ENCODE measurements at places on chromosomes 1 and 21. TPM values are rescaled to one million over a fixed set of nuclear protein-coding genes. Genes with fewer than 3 reads are reported as not detected.

LRRC8B gene
- 3.3 TPM for total RNA-seq

BEND5 gene
- total RNA-seq = 2.8 TPM

NUF2 gene
- total RNA-seq = not detected

PTPN7 gene
- total RNA-seq = 2.5 TPM

TXNIP gene
- total RNA-seq = 1,186 TPM

FCER1G gene
- 145 TPM for total RNA-seq

PSRC1 gene
- 12.5 TPM for total RNA-seq

VWA5B1 gene
- total RNA-seq = not detected

IL10RB gene
- 19.6 TPM for total RNA-seq

TEDDM1 gene
- not detected for total RNA-seq

DNA sequence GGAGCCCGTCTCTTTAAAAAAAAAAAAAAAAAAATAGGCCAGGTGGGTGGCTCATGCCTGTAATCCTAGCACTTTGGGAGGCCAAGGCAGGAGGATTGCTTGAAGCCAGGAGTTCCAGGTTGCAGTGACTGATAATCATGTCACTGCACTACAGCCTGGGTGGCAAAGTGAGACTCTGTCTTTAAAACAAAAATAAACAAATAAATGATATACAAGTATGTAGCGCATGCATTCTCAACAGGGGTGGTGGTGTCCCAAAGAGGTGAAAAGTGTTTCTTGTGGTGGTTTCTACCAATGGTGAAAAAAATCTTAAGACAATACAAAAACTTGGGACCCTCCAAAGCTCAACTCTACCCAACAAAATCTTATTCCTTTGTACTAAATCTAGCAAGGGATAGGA is 17.9 kb downstream of the CNN3 start:
- no peak overlapping the region for H3K4me3 ChIP-seq
- H3K27ac ChIP-seq = no peak overlapping the region
- no peaks in the 10 kb centered on the region for H3K36me3 ChIP-seq
- no peak for DNase-seq
- no peaks in the 10 kb centered on the region for H3K27me3 ChIP-seq

DNA sequence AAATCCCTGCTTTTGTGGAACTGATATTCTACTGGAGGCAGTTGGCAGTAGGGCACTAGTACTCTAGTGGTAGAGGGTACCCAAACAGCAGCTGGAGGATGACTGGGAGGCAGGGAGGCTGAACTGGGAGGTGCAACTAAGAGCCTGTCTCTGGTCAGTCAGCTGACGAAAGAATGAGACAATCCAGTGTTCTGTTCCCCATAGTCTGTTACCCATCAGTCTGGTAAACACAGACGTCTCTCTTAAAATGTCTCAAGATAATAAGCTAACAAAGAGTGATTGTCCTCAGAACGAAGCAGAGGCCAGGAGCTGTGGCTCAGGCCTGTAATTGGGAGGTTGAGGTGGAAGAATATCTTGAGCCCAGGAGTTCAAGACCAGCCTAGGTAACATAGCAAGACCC is 30.4 kb downstream of the TFAP2E start:
- H3K4me3 ChIP-seq = no peak overlapping the region
- peaks cover 46% of the 10 kb centered on the region for H3K36me3 ChIP-seq
- no peak overlapping the region for H3K27ac ChIP-seq
- no peaks in the 10 kb centered on the region for H3K4me1 ChIP-seq

DNA sequence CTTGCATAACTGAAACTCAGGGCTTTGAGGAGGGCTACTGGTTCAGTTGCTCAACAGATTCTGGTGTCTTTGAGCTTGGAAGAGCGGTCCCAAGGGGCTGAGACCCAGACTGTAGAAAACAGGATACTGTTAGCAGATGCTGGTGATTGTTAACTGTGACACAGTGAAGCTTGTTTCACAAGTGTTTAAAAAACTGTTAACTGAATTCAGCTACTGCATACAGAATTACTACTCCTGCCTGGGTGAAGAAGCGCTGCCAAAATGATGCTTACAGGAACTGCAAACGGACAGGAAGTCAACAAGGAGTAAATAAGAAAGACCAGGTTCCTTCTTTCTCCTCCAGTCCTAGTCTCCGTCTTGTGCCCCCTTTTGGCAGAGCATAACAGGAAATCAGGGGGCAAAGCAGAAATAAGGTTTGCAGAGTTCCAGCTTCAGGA is 195.3 kb upstream of the USP25 start:
- no peaks in the 10 kb centered on the region for H3K36me3 ChIP-seq
- no peak overlapping the region for H3K27ac ChIP-seq
- H3K4me1 ChIP-seq = no peaks in the 10 kb centered on the region
- no peak for DNase-seq
- no peak overlapping the region for H3K4me3 ChIP-seq

GRCh38 chr1:185996211-185996610 is 262.0 kb downstream of the HMCN1 start:
- H3K27me3 ChIP-seq = no peaks in the 10 kb centered on the region
- no peak overlapping the region for H3K27ac ChIP-seq
- H3K4me1 ChIP-seq = peaks cover 10% of the 10 kb centered on the region
- DNase-seq = no peak
- no peak overlapping the region for H3K4me3 ChIP-seq

DNA sequence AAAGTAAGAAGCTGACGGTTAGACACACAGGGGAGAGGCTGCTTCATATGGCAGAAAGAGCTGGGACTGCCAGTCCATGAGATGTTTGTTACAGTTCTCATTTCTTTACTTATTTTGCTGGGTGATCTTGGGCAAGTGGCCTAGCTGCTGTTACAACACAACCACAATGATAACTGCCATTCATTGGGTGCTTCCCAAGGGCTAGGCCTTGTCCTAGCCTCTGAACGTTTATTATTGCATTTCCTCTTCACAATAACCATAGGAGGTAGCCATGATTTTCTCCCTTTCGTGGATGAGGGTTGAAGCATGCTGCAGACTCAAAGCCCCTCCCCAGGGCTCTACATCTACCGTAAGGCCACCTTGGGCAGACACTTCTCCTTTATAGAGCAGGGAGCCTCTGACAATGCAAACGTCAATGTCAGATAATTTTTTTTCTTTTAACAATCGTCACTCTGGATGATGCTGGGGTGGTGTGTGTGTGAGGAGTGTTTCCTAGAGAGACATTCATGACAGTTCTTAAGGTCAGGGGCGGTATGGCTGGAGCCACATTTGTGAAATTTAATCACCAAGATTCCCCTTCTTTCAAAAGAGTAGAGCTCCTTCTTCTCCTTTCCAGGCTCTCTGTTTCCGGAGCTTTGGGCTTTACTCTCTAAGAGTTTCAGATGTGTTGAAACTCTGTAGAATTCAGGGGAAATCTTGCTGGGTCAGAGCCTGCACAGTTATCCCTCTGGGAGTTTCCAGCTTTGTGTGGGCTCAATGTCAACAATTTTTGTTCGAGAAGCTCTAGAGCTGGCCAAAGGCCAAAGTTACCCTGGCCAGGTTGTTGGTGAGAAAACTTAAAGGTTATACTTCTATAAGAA is 138.5 kb upstream of the SGIP1 start:
- peaks cover 6% of the 10 kb centered on the region for H3K4me1 ChIP-seq
- H3K27ac ChIP-seq = peak overlapping the region; percentile 8
- no peaks in the 10 kb centered on the region for H3K36me3 ChIP-seq
- H3K27me3 ChIP-seq = no peaks in the 10 kb centered on the region
- no peak overlapping the region for H3K4me3 ChIP-seq

GRCh38 chr1:200039849-200040474 is 12.5 kb downstream of the NR5A2 start:
- no peak for DNase-seq
- no peaks in the 10 kb centered on the region for H3K27me3 ChIP-seq
- peak overlapping the region; percentile 55 for H3K4me3 ChIP-seq
- peak overlapping the region; percentile 60 for H3K27ac ChIP-seq
- H3K4me1 ChIP-seq = peaks cover 64% of the 10 kb centered on the region
- H3K36me3 ChIP-seq = no peaks in the 10 kb centered on the region

- no peak overlapping the region for H3K4me3 ChIP-seq
- no peaks in the 10 kb centered on the region for H3K36me3 ChIP-seq
- H3K27me3 ChIP-seq = no peaks in the 10 kb centered on the region
- DNase-seq = no peak
- H3K4me1 ChIP-seq = peaks cover 38% of the 10 kb centered on the region
These were observed 43.3 kb downstream of the SSBP3 start for GRCh38 chr1:54362881-54363340.

DNA sequence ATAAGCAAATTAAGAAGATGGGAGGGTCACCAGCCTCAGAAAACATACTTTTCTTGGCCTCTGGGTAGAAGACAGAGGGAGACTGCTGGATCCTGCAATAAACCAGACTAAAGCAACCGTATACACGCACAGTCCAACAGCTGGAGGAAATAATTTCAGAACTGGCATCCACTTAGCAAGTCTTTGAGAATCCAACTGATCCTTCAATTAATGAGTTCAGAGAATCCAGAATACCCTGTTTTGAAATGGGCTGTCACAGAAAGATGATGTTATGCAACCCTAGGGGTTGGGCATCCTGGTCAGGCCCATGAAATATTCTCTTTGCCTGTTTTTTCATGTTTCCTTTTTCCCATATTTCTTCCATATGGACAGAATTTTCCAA is 134.0 kb upstream of the MAGI3 start:
- no peaks in the 10 kb centered on the region for H3K27me3 ChIP-seq
- H3K36me3 ChIP-seq = no peaks in the 10 kb centered on the region
- H3K4me3 ChIP-seq = no peak overlapping the region
- DNase-seq = no peak

DNA sequence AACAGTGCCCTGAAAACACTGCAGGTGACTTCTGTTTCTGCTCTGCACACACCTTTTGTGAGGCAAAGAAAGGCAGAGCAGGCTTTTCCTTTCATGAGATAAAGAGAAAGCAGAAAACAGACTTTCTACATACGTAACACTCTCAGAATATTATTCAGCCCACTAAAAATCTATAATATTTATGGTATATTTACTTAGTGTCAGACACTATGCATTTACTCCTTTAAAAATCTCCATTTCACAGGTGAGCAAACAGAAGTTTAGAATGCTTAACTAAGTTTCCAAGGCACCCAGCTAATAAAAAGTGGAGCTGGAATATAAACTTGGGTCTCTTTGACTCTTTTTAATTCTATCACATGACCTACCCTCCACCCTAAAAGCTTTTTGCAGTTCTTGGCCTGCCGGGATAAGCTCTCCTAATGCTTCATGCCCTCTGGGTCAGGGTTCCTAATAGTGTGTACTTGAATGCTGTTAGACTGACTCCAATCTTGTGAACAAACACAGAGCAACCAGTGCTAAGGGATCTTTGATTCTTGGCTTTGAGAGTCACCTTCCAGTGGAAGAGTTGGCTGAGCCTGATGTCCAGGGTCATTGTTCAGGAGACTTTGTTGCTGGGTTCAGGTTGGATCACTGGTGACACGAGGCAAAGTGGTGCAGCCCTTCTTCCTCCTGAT is 27.2 kb downstream of the PROK1 start:
- H3K27ac ChIP-seq = no peak overlapping the region
- H3K27me3 ChIP-seq = no peaks in the 10 kb centered on the region
- no peak overlapping the region for H3K4me3 ChIP-seq
- no peaks in the 10 kb centered on the region for H3K4me1 ChIP-seq

GRCh38 chr1:24027838-24028468 is 47.8 kb upstream of the SRSF10 start:
- H3K4me3 ChIP-seq = no peak overlapping the region
- peaks cover 12% of the 10 kb centered on the region for H3K4me1 ChIP-seq
- H3K27ac ChIP-seq = no peak overlapping the region
- no peaks in the 10 kb centered on the region for H3K27me3 ChIP-seq
- H3K36me3 ChIP-seq = no peaks in the 10 kb centered on the region

DNA sequence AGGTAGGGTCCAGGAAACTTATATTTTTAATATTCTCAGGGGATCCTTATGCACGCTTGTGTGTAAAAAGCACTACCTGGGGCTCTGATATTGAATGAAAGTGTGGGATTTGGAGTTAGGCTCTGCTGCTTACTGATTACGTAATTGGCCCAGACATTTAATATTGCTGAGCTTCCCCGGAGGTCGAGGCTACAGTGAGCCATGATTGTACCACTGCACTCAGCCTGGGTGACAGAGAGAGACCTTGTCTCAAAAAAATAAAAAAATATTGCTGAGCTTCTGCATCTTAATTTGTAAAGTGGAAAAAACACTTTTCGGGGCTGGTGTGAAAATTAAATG is 62.2 kb upstream of the KIF26B start:
- H3K27ac ChIP-seq = no peak overlapping the region
- no peak for DNase-seq
- peaks cover 11% of the 10 kb centered on the region for H3K36me3 ChIP-seq
- no peaks in the 10 kb centered on the region for H3K27me3 ChIP-seq

DNA sequence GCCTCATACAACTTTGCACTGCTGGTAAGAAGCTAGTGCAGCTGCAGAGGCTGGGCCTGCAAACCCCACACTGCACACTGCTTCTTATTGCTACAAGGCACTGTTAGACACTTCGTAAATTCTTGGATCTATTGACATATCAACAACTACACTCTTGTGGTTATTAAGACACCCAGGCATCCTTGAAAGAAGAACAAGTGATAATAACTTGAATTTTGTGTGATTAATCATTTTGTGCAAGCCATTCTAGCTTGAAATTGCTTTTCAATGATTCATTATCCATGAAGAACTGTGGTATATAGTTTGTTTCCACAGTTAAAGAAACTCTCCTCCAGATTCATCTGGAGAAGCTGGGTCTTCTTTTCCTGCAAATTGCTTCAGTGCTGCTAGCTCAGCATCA is 33.7 kb upstream of the IFI44L start:
- H3K36me3 ChIP-seq = no peaks in the 10 kb centered on the region
- no peak for DNase-seq
- H3K4me3 ChIP-seq = no peak overlapping the region
- H3K27me3 ChIP-seq = no peaks in the 10 kb centered on the region

- H3K4me1 ChIP-seq = peaks cover 13% of the 10 kb centered on the region
- DNase-seq = no peak
- no peaks in the 10 kb centered on the region for H3K27me3 ChIP-seq
- no peak overlapping the region for H3K27ac ChIP-seq
These were observed 15.0 kb upstream of the PLEKHG5 start for GRCh38 chr1:6506210-6507036.

DNA sequence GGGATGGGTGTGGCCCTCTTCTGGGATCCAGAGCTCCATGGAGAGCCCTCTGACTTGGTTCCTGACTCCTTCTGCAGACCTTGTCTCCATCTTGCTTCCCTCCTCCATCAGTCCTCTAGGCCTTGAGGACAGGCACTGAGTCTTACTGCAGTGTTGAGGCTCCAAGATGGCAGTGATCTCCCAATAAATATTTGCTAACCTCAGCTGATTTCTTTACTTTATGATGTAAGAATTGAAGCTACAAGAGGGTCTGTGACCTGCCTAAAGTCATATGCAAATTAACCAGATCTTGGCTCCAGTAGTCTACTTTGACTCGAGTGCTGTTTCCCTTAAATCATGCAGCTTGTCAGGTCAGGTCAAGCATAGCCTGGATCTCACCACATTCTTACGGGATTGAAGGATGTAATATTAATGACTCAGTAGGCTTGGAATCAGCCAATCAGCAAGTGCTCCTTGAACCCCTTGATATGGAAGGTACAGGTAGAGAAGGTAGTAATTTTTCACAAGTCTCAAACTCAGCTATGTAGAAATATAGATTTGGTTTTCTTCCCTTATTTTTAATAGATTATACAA is 93.0 kb downstream of the CLIC6 start:
- no peaks in the 10 kb centered on the region for H3K36me3 ChIP-seq
- H3K27me3 ChIP-seq = peaks cover 6% of the 10 kb centered on the region
- DNase-seq = no peak
- no peaks in the 10 kb centered on the region for H3K4me1 ChIP-seq
- no peak overlapping the region for H3K4me3 ChIP-seq
- H3K27ac ChIP-seq = no peak overlapping the region
